ENCODE measurements at places on chromosomes 5 and 9.

DNA sequence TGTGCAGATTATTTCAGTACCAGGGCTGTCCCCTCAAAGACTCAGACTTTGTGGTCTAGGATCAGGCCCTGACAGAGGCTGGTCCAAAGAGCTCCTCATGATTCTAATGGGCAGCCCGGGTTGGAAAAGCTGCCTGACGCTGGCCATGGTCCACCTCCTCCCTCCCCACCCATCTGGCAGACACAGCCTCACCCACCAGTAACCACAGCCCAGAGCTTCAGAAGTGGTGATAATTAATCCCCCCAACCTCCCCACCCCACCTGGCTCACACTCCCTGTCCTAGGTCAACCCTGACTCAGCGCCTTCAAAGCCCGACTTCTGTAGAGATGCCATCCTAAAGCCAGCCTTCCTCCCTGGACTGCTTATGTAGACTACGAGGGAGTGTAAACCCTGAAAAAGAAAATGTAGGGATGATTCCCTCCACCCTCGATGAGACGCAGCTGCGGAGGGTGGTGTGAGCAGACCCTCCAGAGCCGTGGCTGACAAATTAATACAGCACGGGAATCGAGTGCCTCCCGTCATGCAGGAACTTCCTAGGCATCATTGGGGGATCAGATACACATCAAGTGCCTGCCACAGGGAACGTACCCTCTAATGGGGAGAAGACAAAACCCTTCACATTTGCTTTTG is 7.0 kb downstream of the UBE2QL1 start:
- no peak for DNase-seq

DNA sequence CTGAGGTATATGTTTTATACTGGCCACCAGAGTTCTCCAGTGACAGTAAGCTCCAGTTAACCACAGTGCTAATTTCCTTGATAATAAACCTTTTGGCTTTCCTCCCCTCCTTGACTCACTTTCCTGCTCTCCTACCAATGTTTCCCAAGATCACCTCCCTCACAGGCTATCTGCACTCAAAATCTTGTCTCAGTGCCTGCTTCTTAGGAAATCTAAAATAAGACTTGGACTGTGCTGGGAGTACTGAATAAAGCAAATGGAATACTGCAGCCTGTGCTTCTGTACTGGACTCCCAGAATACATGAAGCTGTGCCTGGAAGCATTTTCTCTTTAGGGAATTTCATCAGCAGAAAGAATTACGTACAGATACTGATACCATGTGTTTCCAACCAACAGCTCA is 1.7 kb upstream of the DCP2 start:
- no peak for DNase-seq

DNA sequence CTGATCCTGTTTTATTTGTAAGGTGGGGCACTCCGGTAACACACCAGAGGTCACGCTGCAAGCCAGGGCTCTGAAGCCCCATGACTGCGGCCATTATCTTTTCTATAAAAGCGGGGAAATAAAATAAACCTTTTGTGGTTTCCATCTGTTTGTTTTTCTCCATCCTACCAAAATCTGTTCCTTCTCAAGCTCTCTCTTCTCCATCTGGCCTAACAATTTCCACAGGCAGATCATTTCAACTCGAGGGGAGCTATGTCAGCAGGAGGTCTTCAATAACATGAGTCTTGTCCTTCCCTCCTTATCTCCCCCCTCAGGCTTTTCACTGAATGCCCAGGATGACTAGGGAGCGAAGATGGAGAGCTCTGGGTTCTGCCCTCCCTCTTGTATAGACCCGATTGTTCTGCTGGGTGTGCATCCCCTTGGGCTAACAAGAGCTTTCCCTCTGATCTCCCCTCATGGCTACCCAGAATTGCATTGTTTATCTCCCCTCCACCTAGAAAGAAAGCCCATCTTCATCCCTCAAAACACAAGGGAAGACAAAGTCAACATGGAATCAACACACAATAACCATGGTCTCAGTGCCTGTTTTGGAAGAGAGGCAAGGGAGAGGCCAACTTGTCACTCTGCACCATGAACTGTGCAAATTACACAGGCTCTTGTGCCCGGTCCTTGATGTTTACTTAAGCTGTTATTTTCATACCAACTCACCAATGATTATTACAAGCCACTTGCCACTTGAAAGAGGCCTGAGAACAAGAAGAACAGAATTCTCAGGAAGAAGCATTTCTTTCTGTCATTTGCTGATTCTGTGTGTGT is 187.8 kb downstream of the FANCC start:
- DNase-seq, result no peak

GRCh38 chr5:163190784-163191183 is 246.6 kb upstream of the CCNG1 start:
- no peak for DNase-seq

DNA sequence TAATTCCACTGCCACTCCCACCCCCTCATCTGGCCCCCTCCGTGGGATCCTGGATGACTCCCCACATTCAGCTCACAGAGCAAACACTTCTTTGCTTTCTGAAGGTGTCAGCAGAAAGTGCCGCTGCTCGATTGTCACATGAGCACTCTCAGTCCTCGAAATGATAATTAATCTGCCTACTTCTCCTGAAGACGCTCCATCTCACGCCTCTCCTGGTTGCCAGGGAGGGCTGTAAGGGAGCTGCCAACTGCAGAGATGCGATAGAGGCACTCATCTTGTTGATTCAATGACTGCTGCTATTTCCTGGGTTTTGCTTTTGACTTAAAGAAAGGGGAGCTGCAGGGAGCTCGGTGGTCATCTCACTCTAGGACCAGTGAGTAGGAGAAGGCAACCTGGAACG is 206.5 kb downstream of the DAB2IP start:
- DNase-seq, result peak; percentile 59

DNA sequence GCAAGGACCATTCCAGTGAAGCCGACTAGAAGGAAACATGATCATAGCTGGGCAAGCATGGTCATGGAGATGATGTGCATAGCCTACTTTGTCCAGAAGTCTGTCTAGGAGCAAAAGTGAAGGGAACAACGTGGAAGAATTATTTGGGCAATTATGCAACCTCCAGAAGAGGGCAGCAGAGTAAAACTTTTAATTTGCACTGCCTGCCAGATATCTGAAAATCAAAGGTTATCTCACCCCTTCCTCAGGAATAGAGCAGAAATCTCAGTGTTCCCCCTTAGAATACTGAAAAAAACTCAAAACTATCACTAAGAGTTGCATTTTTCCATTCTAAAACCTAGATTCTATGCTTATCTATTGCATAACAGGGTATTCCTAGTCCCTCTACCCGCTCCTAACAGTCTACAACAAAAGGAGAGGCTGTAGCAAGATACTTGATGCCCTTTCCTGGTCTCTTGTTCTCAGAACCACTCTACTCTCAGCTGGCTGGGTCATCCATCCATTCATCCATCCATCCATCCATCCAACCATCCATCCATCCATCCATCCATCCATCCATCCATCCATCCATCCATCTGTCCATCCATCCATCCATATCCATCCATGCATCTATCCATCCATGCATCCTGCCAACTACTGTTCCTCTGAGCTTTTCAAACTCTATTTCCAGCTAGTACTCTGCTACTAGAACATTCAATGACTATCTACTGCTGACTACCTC is 8.4 kb upstream of the SETD9 start:
- no peak for DNase-seq

DNA sequence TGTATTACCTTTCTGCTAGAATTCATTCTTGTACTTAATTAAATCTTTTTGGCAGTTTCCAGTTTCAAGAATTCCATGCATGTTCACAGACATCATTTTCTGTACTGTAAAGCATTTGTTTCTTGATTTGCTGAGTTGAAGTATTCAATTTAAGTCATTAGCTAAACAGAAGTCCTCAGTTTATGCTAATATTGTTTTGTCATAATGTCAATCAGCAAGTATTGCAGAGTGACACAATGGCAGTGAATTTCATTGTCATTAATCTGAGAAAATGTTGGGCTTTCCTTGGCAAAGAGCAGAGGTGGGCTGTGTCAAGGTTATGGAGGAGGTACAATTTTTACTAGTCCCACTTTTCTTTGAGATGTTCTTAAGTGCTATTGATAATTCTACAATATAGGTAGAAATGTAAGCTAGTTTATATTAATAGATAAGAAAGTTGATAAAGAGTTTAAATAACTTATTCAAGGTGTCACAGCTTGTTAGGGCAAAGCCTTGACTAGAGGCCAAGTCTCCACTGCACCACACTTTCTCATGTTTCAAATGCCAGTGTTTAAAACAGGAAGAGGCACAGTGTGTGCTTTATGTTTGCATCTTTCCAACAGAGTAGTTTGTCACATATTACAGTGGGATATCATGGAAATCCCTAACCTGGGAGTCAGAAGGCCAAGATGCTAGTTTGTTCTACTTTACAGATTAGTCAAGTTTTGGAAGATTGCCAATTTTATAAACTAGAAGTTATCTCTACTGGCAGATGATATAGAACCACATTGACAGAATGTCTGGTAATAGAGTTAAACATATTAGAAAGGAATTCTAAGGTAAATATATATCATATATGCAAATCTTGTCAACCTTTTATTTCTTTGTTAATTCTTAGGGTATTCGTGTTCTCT is 56.3 kb downstream of the SLF1 start:
- no peak for DNase-seq

DNA sequence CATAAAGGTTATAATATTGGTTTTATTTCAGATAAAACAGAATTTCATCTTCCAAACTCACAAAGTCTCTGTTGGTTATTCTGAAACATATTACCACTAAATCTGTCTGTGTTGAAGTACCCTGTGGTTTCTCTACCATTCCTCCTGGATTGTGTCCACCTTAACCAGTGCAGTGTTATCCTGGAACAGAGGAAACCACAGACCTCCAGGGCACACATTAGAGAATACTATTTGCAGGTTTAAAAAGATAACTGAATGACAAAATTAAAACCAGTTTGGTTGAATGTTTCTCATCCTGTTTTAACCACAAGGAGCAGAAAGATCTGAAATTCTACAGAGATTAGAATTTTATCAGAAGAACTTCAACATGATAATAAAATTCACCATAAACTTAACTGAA is 251.8 kb downstream of the CWC27 start:
- no peak for DNase-seq

GRCh38 chr5:111968459-111968858 is 211.5 kb upstream of the NREP start:
- no peak for DNase-seq

- DNase-seq, result no peak
Measured at GRCh38 chr5:128669803-128670202, 131.8 kb upstream of the FBN2 start.

DNA sequence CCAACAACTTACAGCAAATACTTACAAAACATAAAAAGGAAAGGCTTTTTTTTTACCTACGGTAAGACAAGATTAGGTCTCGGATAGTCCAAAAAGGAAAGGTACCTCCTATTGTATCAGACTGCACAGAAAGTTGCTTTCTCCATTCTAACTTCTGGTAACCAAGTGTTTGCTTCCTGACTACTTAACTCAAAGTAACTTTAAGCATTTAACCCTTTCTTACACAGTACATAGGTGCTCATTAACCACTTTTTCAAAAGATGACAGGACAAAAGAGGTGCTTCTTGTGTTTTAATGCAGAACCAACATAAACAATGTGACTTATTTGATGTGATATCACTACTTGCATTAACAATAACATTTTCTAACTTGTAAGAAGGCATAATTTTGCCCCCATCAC is 23.1 kb downstream of the PWWP2A start:
- DNase-seq, result no peak

- no peak for DNase-seq
Measured at GRCh38 chr5:101534491-101535110, 631.5 kb upstream of the ST8SIA4 start.

- peak; percentile 46 for DNase-seq
Measured at GRCh38 chr5:6686915-6687409, 26.3 kb upstream of the TENT4A start.

- peak; percentile 35 for DNase-seq
Measured at GRCh38 chr5:124661317-124662141, 84.9 kb downstream of the ZNF608 start.

GRCh38 chr5:164306662-164307061 is 801.2 kb downstream of the MAT2B start:
- no peak for DNase-seq

GRCh38 chr5:33487236-33487635 is 46.5 kb downstream of the TARS1 start:
- no peak for DNase-seq

- no peak for DNase-seq
Measured at GRCh38 chr9:695252-695651, 146.2 kb upstream of the DMRT1 start.

- DNase-seq, result no peak
Measured at GRCh38 chr5:179344431-179345182, 654 bp downstream of the ADAMTS2 start.

GRCh38 chr5:72177538-72177937 is 70.3 kb downstream of the MAP1B start:
- no peak for DNase-seq

GRCh38 chr5:172971482-172971881 is 12.1 kb upstream of the ATP6V0E1 start:
- no peak for DNase-seq

GRCh38 chr5:83467371-83468035 is 4.0 kb upstream of the VCAN start:
- DNase-seq, result no peak

DNA sequence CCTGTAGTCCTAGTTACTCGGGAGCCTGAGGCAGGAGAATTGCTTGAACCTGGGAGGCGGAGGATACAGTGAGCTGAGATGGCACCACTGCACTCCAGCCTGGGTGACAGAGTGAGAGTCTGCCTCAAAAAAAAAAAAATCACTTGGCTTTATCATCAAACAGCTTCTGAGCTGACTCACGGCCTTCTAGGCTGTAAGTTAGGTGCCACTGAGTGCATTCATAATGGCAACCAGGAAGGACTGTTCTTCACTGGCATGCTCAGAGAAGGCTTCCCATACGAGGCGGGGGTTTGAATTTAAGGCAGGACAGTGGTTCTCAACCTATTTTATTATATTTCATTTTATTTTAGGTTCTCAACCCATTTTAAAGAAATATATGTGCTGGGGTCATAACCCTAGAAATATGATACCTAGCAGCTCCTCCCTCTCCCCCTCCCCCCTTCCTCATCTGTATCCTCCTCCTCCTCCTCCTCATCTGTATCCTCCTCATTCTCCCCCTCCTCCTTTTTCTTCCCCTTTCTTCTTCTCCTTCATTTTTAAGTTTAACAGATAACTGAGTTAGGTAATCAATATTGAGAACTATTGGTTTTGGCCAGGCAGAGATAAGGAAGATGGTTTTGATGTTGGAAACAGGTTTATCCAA is 19.0 kb upstream of the LHFPL2 start:
- DNase-seq, result no peak

GRCh38 chr9:25427290-25427689 is 251.0 kb downstream of the TUSC1 start:
- DNase-seq, result no peak

DNA sequence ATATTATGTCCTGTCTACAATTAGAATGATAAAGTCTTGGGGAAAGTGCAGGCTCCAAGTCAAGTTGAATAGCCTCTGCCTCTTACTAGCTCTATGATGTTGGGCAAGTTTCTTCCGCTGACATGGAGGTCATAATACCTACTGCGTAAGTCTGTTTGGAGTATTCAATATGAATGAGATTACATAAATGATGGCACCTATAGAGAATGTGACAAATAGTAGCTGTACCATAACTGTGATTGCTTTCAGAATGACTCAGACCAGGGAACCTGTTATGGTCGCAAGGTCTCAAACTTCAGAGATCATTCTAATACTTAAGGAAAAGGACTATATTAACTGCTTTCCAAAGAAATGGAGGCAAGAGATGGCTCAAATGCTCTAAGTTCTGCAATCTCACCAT is 94.0 kb upstream of the ABCA1 start:
- DNase-seq, result no peak

- DNase-seq, result peak; percentile 44
Measured at GRCh38 chr5:77139001-77139400, 51.9 kb upstream of the ZBED3 start.

Measured in testis (tissue), 5 donors.